ENCODE measurements at places on chromosomes 3 and 15. TPM values are rescaled to one million over a fixed set of nuclear protein-coding genes. Genes with fewer than 3 reads are reported as not detected.

DNA sequence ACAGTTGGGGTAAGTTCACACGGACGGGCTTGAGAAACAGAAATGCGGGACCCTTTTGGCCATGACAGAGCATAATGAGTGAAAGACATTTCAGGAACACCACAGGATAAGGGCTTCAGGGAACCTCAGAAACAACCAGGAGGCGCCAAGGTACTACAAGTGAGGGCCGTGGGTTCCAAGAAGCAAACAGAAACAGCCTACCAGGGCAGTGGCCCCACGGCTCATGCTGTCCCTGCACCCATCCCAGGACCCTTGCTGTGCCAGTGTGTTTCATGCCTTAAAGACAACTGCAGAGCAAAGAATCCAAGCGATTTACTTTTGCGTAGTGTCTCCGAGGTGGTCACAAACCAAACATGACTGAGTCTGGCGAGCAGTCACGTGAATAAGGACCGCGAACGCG lies 54.0 kb downstream of the RUBCN start:
- DNase-seq, result no peak

DNA sequence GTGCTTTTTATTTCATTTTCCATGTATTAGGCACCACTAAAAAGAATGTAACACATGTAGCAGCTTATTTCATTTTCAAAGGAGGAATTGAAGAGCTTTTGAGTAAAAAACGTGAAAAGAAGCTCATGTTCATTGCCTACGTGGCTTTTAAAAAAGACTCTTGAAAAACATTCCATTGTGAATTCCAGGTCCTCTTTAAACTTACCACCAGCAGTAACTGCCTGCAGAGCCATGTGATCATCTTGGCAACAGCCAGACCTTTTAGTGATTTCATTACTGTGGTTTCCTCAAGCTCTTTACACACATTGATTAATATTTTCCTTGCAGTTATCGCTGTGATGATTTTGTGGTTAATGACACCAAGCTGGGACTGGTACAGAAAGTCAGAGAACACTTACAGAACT lies 43.8 kb upstream of the FBXL22 start:
- DNase-seq, result peak; percentile 100

DNA sequence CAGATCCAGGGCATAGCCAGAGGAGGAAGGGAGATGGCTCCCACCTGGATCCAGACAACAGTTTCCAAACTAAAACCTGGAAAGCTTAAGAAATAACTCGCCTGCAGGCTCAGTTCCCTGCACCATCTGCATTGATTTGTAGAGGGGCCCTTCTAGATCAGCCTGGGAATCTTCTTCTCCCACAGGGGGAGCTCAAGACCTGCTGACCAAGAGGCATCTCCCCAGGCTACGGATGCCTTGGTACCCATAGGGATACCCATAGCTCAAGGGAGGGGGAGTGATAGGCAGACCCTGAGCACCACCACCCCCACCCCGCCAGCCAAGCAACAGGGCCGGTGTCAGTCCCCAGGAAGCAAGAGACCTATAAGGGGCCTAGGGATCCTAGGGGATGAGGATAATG lies 28.0 kb upstream of the DCLK3 start:
- peak; percentile 6 for DNase-seq

- DNase-seq, result no peak
Measured at GRCh38 chr15:49852756-49853155, 231.9 kb downstream of the DTWD1 start.

BTLA gene
- not detected for total RNA-seq

IMPG2 gene
- total RNA-seq, result 0.26 TPM

Measured in astrocyte (in vitro differentiated cells and primary cell).